ENCODE measurements at places on chromosomes 2 and 18.

DNA sequence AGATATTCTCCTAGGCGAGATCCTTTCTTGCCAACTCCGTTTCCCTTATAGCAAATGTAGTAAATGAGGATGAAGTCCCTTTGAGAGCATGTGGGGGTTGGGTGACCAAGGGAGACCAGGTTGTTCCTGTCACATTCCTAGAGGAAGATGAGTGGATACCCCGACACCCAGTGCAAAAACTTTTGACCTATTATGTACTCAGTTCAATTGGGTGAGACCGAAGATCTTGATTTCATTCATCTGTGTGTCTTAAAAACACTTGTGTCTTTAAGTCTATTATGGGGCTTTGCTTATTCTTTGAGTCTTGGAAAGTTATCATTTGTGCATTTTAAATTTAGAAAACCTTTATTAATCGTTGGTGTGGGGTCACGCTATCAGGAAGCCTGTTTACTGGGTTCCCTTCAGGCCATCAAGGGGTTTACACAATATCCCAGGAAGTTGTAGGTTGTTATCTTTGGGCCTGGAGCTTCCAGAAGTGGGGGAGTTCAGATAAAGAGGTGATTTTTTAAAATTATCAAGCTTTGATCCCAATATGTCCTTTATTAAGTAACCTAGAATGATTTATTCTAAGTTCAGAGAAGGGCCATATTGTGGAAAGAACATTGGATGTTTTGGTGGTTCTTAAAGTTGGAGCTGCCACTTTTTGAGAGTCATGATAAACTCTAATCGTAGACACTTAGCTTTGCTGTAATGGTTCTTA, 2.8 kb downstream of the RHOB start:
- DNase-seq = no peak

- DNase-seq = peak; percentile 66
These were observed 844 bp upstream of the VSNL1 start for GRCh38 chr2:17539611-17540092.

GRCh38 chr2:39124746-39125057, 3.9 kb upstream of the SOS1 start:
- DNase-seq = no peak

GRCh38 chr18:57544936-57545660, 41.4 kb downstream of the FECH start:
- DNase-seq = no peak

DNA sequence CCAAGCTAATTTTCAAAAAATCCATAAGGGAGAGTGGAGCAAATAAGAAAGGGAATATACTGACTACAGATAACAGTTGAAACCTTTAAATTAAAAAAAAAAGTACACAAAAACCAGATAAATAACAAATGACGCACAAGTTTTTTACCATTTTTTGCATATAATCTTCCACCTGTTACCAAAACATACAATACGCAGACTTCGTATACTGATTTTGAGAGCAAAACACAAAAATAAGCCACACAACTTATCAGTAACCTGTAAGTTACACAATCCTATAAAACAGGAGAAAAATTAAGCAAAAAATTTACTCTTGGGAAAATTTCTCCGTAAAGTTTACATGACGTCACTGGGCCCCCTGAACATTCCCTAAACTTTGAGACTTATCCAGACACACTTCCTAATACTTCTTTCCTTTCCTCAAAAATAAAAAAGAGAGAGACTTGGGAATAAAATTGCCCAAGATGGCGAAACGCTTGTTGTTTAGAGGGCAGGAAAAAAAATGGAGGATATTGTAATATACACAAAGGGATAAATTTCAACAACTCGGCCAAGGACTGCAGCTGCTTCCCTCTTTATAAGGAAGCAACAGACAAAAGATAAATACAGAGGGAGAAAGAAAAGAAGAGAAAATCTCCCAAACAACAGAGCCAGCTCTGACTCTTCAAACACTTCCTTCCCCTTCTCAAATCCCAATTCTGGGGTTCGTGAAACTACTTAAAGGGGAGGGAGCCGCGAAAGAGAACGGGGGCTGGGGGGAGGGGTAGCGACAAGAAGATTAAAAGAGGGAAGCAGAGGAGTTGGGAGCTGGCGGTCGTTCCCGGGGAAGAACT, 1.6 kb downstream of the BAZ2B start:
- DNase-seq = peak; percentile 88

DNA sequence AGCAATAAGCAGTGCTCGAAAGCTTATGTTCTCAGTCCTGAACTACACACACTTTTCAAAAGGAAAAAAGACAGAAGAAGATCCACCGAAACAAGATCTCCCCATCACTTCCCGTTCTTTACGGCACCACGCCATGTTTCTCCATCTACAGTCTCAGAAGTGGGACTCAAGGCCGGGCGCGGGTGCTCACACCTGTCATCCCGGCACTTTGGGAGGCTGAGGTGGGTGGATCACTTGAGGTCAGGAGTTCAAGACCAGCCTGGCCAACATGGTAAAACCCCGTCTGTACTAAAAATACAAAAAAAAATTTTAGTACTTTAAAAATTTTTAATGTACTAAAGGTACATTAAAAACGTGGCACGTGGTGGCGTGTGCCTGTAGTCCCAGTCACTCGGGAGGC, 31.2 kb downstream of the ZNF516 start:
- DNase-seq = no peak

DNA sequence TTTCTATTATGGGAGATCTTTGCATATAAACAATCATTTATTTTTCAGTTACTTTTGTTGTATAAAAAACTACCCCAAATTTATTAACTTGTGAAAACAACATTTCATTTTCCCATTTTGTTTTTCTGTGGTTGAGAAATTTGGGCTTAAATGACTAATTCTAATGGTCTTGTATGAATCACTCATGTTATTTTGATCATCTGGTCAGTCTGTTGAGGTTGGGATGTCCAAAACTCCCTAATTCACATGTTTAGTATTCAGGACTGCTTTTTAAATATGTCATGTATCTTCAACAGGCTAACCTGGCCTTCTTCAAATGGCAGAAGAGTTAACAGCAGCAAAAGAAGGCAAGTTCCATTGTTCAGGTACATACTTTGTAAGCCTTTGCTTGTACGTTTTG, 788.1 kb downstream of the TRIB2 start:
- DNase-seq = no peak

GRCh38 chr2:26607698-26608097, 33.5 kb downstream of the CIB4 start:
- DNase-seq = no peak

DNA sequence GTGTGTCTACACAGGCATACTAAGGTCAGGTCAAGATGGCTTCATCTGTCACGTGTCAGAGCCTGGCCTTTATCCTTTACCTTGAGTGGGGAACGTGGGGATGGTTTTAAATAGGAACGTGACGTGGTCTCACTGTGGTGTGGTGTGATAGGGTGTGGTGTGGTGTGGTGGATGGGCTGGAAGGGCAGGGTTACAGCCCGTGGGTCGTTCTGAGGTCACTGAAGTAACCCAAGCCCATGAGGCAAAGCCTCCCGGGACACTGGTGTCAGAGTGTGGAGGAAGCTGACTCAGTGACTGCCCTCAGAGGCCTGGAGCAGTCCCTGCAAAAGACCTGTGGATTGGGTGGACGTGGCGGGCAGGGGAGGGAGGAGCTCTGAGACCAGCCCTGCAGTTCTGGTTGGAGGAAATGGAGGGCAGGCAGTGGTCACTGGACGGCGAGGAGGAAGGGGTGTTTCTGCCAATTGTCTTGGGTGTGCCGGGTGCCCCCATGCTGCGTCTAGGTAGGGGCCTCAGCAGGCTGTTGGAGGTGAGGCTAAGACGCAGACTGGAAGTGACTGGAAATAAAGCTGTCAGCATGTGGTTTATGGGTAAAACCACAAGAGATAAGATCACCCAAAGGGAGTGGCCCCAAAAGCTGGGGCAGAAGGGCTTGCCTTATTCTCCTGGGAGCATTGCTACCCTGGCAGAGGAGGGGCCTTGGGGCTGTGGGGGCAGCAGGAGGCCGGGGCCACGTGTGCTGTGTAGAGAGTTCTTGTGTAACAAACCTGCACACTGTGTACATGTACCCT, 84.8 kb downstream of the SH3RF3 start:
- DNase-seq = no peak

- DNase-seq = no peak
These were observed 46.1 kb downstream of the SOWAHC start for GRCh38 chr2:109660046-109660860.

DNA sequence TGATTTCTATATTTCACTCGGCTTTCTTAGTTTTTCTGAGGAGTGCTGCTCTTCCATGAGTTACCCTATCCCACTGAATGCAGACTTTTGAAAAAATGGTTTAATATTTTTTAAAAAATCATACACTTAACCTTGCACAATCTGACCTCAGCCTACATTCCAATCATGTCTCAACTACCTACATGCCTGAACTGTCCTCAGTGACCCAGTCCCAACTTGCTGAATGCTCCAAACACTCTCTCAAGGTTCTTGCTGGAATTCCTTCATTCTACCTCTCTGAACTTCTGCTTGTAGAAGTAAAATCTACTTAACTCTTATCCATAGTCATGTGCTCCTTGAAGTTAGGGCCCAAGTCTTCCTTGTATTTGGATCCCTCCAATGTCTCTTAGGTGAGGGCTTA, 181.6 kb downstream of the XIRP2 start:
- no peak for DNase-seq
